ENCODE measurements at places on chromosomes 7 and 10. TPM values are rescaled to one million over a fixed set of nuclear protein-coding genes. Genes with fewer than 3 reads are reported as not detected.

EPHA1 gene
- not detected for total RNA-seq

CYP26C1 gene
- total RNA-seq: 0.20 TPM

CYP3A4 gene
- 1.5 TPM for total RNA-seq

ACBD7 gene
- 4.6 TPM for total RNA-seq

TRIM50 gene
- not detected for total RNA-seq

DNA sequence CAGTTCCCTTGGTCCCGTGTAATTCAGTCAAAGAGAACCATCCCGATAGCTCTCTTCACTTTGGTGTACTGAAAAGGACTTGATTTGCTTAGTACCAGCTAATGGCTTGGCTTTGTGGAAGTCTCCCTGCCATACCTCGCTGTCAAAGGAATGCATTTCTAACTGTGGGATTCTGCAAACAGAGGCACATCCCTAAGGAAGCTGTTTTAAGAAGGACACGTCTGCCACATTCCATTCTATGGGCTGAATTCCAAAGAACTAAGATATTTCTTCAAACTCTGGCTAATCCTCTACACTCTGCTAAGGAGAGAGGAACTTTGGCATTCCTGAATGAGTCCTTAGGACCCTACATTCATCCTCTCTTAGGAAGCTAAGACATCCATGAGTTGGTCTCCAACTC is 327.9 kb downstream of the SFMBT2 start:
- DNase-seq: no peak
- H3K27me3 ChIP-seq: no peaks in the 10 kb centered on the region
- no peaks in the 10 kb centered on the region for H3K36me3 ChIP-seq
- no peak overlapping the region for H3K27ac ChIP-seq
- H3K4me3 ChIP-seq: no peak overlapping the region

- H3K36me3 ChIP-seq: peaks cover 41% of the 10 kb centered on the region
- no peak overlapping the region for H3K27ac ChIP-seq
- no peak for DNase-seq
- no peak overlapping the region for H3K4me3 ChIP-seq
Measured at GRCh38 chr7:154978017-154978416, 24.9 kb downstream of the PAXIP1 start.

GRCh38 chr10:58752665-58753064 is 240.0 kb downstream of the BICC1 start:
- no peaks in the 10 kb centered on the region for H3K36me3 ChIP-seq
- no peak overlapping the region for H3K27ac ChIP-seq
- DNase-seq: no peak
- no peaks in the 10 kb centered on the region for H3K27me3 ChIP-seq

- no peaks in the 10 kb centered on the region for H3K4me1 ChIP-seq
- H3K4me3 ChIP-seq: no peak overlapping the region
- H3K27ac ChIP-seq: no peak overlapping the region
- no peaks in the 10 kb centered on the region for H3K36me3 ChIP-seq
- DNase-seq: no peak
Measured at GRCh38 chr10:123715546-123715945, 49.4 kb downstream of the GPR26 start.

DNA sequence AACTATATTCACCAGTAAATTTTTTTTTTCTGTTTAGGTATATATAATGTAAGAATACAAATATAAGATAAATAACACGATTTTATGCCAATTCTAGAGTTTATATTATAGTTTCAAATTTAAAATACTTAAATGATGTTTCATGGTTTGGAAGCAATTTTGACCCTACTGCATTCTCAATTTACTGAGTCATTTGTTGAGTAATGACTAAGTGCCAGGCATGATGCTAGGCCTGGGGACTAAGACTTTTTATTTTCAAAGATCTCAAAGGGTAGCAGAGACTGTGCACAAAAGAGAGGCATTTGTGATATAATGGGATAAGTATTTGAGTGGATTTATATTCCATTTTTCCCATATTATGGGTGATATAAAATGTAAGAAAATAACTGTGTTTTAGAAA is 78.9 kb upstream of the SMIM30 start:
- no peaks in the 10 kb centered on the region for H3K36me3 ChIP-seq
- no peaks in the 10 kb centered on the region for H3K27me3 ChIP-seq
- H3K4me3 ChIP-seq: no peak overlapping the region
- DNase-seq: no peak

GRCh38 chr10:31490858-31491504 is 172.0 kb downstream of the ZEB1 start:
- H3K4me1 ChIP-seq: no peaks in the 10 kb centered on the region
- no peak overlapping the region for H3K4me3 ChIP-seq
- no peaks in the 10 kb centered on the region for H3K36me3 ChIP-seq
- no peak for DNase-seq

GRCh38 chr10:116888380-116889055 is 39.2 kb downstream of the ENO4 start:
- no peak overlapping the region for H3K4me3 ChIP-seq
- no peak for DNase-seq
- no peaks in the 10 kb centered on the region for H3K36me3 ChIP-seq
- H3K4me1 ChIP-seq: peaks cover 11% of the 10 kb centered on the region
- H3K27me3 ChIP-seq: no peaks in the 10 kb centered on the region

GRCh38 chr7:54864663-54865062 is 105.7 kb upstream of the SEC61G start:
- no peak overlapping the region for H3K4me3 ChIP-seq
- H3K27ac ChIP-seq: no peak overlapping the region
- H3K36me3 ChIP-seq: no peaks in the 10 kb centered on the region
- DNase-seq: no peak

DNA sequence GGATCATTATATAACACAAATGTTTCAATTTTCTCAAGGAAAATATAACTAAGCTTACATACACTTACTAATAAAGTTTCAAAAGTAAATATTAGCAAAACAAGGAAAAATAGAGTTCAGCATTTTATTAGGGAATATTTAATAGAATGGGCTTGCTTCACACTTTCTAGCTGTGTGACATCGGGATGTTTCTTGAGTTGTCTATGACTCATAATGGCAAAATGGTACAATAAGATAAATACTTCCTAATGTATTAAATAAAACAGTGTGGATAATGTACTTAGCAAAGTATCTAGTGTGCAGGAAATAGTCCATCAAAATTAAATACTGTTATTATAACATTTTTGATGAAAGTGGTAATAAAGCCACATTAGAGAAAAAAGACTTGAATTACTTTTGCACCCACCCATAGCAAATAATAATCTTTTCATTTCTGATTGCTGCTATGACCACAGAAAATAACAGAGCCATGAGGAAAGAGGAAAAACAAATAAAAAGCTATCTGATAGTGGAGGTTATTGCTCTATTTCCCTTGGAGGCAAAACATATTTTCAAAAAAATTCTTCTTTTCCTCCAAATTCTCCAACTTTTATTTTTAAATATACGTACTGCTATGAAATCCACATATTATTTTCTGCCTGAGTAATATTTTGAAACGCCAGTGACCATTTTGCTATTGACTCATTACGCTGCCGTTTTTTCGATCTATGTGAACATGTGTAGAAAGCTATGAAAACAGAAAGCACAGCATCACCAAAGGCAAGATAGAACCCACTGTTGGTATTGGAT is 272.9 kb upstream of the KLF6 start:
- H3K4me1 ChIP-seq: peaks cover 8% of the 10 kb centered on the region
- no peak overlapping the region for H3K27ac ChIP-seq
- H3K27me3 ChIP-seq: no peaks in the 10 kb centered on the region
- H3K4me3 ChIP-seq: no peak overlapping the region
- no peaks in the 10 kb centered on the region for H3K36me3 ChIP-seq
- no peak for DNase-seq
